ENCODE measurements at places on chromosomes 2 and 18.

DNA sequence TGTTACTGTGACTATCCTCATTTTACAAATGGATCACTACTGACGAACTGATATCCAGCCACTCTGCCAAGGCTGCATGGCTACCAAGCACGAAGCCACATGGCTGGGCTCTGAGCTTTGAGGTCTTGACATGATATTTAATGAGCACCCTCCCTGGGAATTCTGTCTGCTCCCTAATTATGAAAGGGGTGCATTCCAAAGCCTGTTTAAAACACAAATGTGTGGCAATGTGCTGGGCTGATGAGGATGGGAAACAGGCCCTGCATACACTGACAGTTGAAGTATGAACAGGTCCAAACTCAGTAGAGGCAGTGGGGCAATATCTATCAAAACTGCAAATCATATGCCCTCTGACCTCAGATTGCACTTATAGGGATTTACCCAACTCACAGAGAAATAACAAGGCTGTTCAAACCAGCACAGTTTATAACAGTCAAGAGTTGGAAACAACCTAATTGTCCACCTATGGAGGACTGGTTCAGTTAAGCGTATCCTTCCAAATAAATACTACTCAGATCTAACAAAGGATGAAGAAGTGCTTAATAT lies 20.8 kb downstream of the CDC42EP3 start:
- no peak for DNase-seq

DNA sequence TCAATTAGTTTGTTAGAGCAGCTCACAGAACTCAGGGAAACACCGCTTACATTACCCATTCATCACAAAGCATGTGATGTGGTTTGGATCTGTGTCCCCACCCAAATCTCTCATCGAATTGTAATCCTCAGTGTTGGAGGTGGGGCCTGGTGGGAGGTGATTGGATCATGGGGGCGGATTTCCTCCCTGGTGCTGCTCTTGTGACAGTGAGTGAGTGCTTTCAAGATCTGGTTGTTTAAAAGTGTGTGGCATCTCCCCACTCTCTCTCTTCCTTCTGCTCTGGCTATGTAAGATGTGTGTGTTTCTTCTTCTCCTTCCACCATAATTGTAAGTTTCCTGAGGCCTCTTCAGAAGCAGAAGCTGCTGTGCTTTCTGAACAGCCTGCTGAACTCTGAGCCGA lies 63.5 kb upstream of the AGPS start:
- DNase-seq: no peak

DNA sequence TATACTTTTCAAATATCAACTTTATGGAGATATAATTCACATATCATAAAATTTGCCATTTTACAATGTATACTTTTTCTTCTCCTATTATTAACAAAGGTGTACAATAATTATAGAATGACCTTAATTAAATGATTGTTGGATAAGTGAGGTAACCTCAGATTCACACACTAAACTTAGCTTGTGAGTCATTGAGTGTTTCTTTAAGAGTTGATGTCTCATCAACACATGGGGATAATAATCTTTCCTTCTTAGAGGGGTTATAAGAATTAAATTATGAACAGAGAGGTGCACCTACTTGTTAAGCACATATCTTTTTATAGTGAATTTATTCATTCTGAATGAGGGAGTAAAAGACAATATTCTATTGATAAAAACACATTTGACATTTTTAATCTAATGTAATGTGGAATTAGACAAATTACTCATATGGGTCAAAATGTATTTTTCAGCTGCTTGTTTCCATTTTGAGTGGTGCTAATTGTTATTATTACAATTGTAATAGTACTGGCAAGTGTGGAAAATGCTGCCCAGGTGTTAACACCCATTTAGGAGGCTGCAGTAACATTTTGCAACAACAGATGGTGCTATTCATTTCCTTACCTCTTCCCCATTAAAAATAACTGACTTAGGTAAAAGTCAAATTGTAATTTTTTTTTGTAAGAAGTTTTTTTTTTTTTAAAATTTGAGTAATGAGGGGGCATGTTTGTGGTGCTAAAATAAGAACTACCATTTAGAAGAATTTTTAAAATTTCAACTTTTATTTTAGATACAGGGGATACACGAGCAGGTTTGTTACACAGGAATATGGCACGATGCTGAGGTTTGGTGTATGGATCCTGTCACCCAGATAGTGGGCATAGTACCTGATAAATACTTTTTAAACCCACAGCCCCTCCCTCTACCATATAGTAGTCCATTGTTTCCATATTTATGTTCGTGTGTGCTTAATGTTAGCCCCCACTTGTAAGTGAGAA lies 32.1 kb upstream of the DYNAP start:
- no peak for DNase-seq

DNA sequence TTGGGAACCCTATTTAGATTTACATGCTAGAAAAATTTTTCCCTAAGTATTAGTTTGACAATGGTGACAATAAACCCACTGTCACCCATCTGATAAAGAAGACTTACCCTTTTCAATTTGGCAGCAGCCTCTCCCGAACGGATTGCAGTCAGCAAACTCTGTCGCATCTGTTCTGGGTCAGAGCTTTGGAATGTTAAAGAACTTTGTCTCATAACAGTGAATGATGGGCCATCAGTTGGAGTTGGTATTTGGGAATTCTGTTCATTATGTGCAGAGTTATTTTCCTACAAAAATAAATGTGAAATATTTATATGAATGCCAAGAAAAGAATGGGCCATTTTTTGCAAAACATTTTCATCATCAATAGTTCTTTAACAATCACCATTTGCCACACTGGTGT lies 70.8 kb upstream of the GRB14 start:
- DNase-seq: no peak

GRCh38 chr2:232230560-232230959 lies 148.0 kb upstream of the ALPP start:
- no peak for DNase-seq

- DNase-seq: no peak
These were observed 56.2 kb downstream of the BCL2L11 start for GRCh38 chr2:111176867-111177266.
